ENCODE measurements at places on chromosomes 3 and 15.

- DNase-seq, result no peak
Measured at GRCh38 chr3:104768886-104769285, 597.8 kb upstream of the ALCAM start.

DNA sequence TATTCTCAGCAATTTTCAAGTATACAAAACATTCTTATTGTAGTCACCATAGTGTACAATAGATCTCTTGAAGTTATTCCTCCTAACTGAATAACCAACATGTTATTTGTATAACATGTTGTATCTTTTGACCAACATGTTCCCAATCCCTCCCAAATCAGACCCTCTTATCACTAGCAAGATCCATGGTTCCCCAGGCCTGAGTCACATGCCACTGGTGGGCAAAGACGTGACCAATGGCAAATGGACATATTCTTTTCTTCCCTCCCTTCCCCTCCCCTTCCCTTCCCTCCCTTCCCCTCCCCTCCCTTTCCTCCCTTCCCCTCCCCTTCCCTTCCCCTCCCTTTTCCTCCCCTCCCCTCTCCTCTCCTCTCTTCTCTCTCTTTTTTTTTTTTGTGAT, 45.4 kb downstream of the AMOTL2 start:
- no peak for DNase-seq

DNA sequence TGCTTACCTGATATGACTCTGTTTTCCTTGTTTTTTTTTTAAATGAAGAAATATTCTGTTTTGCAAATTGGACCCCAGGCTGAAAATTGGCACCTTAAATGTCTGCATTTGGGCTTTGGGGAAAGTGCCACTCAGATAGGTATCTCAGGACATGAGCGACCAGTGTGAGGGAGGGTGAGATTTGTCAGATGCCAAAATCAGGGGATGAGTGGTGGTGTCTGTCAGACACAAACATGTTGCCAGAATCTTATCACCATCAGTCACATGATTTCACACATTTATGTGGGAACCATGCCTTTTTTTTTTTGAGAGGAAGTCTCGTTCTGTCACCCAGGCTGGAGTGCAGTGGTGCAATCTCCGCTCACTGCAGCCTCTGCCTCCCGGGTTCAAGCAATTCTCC, 75.6 kb upstream of the OSBPL11 start:
- no peak for DNase-seq

DNA sequence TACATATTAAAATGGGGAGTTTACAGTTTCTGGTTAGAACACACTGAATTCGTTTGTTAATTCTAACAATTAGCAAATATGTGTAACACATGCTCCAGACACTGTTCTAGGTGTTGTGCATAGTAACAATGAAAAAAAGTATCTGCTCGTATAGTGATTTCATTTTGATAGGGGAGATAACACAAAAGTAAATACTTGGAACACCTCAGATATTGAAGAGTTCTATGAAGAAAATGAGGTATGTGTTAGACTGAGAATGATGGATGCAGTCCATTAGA, 6.8 kb upstream of the TMF1 start:
- DNase-seq, result no peak

GRCh38 chr3:191901741-191902140, 440.8 kb downstream of the PYDC2 start:
- DNase-seq, result no peak

- DNase-seq, result no peak
Measured at GRCh38 chr15:69539345-69539744, 86.7 kb downstream of the RPLP1 start.

- no peak for DNase-seq
Measured at GRCh38 chr3:178875836-178876235, 195.8 kb downstream of the ZMAT3 start.

DNA sequence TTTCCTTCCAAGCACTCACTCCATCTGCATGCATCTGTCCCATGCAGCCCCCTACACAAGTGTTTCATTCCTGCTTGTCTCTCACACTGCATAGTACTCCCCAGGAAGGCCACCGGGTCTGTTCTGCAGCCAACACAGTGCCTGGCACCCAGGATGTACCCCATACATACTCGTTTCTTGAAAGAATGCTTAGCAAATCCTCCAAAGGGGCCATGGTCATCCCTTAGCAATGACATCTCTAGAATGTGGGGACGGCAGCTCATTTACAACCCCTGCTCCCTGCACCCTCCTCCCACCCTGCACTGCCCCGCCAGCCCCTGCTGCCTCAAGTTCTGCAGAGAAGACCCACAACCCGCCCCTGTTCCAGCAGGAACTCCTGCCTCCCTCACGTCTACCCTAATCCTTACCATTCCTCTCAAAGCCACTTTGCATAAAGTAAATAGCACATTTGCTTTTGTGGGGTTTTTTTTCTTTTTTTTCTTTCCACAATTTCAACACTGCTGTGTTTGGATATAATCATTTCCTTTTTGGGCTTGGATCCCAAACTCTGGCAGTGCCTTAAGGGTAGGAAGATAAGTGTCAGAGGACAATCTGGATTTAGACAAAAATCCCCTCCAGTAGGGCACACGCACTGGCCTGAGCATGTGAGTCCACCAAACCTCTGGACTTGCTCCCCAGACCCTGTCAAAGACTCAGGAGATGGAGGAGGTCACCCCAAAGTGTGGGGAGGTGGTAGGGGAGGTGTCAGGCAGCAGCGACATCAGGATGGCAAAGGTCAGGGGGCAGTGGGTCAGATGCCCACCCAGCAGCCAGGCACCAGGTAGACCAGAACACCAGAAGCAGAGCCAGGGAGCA, 68.4 kb downstream of the MEGF11 start:
- DNase-seq, result no peak

DNA sequence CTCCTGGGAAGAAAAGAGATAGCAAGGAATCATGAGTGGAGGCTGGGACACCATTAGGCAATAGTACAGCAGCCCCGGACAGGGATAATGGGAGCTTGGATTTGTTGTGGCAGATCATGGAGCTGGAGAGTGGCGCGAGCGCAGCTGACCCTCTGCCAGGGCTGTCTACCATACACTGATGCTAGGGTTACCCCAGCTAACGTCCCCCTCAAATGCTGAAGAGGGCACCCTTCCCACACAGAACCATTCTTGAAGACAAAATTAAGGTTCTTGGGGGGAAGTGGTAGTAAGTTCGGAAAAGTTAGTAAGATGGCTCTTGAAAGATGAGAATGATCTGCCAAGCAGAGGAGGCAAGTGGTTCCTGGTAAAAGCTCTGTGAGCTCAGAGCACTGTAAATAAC, 61.1 kb downstream of the ST3GAL6 start:
- DNase-seq, result no peak

DNA sequence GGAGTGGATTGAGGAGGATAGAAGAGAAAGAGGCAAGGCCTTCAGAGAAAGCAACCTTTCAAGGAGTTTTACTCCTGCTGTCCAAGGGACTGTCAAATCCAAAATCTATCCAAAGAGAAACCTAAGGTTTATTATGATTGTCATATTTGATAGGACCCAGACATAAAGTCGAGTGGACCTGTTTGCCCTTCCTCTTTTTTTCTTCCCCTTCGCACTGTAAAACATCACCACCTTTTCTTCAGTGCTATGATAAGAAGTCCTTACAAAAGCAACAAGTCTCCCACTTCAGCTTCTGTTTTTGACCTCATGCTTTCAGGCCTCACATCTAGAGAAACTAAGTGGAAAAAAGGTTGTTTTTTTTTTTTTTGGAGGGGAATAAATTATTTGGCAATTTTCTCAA, 73.0 kb downstream of the TRPC1 start:
- DNase-seq, result no peak

GRCh38 chr15:70486012-70486411, 277.3 kb downstream of the UACA start:
- DNase-seq, result no peak

GRCh38 chr3:33749546-33750210, 31.6 kb upstream of the CLASP2 start:
- no peak for DNase-seq

GRCh38 chr3:70028361-70028760, 28.8 kb downstream of the SAMMSON start:
- no peak for DNase-seq

GRCh38 chr15:64425221-64425620, 35.2 kb upstream of the ZNF609 start:
- no peak for DNase-seq

- no peak for DNase-seq
Measured at GRCh38 chr3:45123581-45124269, 22.5 kb downstream of the CDCP1 start.

DNA sequence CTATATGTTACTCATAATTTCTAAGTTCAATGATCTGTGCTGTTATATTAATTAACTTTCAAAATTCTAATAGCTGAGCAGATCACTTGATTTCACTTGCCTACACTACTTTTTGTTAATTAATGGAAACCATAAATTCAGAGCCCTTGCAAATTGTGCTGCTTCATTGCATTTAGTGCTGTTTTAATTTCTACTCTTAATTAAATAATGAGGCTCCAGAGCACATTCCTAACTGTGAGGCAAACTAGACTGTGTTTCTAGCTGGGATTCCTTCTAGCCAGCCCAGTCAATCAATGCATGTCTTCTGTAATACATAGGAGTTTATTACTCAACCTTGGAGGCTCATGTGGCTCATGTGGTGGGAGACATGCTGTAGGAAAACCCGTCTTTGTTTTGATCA, 301.1 kb upstream of the GOLIM4 start:
- DNase-seq, result no peak

- DNase-seq, result no peak
Measured at GRCh38 chr15:79035814-79036213, 54.8 kb downstream of the RASGRF1 start.

- DNase-seq, result no peak
Measured at GRCh38 chr3:11457135-11457534, 184.9 kb downstream of the ATG7 start.

DNA sequence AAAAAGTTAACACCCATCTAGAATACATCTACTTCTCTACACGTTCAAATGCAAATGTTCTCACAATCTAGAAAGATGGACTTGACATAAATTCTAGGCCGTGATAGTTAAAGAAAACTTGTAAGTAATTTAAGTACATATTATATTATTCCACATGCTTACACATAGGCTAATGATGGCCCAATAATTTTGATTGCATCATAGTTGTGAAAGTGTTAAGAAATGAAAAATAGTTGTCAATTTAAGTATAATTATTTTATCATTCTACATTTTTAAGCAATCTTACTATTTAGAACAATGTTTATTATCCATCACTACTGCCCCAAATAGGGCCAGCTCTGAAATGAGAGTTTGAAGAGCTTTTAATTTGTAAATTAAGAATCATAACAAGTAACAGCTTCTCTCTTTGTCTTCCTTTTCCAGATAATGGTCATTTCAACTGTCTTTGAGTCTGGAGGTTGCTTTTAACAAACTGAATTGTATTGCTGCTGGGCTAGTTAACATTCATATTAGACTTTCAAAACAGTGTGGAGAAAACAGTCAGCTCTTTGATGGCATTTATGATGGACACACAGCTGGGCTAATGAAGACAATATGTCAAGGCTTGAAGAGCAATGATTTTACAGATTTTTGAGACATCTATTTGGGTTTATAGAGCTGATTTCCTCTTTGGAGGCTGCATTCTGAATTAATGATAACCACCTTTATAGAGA, 246.1 kb upstream of the KCNH8 start:
- DNase-seq, result no peak

DNA sequence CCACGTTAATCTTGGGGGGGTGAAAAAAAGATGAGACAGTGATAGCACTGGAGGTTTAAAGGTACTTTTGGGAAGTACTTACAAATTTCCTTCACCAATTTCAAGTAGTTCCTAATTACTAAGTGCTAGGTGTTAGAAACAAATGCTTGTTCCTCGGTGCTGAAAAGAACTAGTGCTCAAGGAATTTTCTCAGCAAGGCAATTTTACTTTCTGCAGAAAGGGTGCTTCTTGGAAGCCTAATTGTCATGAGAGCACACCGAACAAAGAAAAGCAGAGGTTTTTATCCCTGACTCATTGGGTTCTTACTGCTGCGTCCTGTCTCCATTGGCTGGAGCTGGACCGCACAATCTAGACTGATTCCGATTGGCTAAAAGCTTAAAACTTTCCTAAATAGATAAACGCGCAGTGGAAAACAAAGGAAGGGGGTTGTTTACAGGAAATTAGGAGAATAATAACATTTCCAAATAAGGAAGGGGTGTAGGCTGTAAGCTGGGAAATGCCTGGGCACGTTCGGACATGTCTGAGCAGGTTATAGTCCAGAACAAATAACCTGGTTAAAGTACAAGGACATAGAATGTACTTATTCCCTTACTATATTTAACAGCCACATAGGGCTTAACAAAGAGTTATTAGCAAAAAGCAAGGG, 49.6 kb downstream of the CHD2 start:
- no peak for DNase-seq

Measured in AG09319 (cell line).